Epithelial cell of umbilical artery (primary cell): ENCODE measurements at places on chromosomes 1 and 21. TPM values are rescaled to one million over a fixed set of nuclear protein-coding genes. Genes with fewer than 3 reads are reported as not detected.

Gene WNT4
- total RNA-seq: under 0.01 and 0.15 TPM in 2 replicates

Gene PDZK1
- not detected in 2 replicates for total RNA-seq

Gene GPR25
- not detected in 2 replicates for total RNA-seq

Gene LIPI
- not detected in 2 replicates for total RNA-seq

Gene LCE2B
- total RNA-seq: not detected in 2 replicates

Gene TRIM45
- 1.4 and 3.2 TPM in 2 replicates for total RNA-seq

Gene WDR47
- total RNA-seq: 14.3 and 22.2 TPM in 2 replicates

Gene POU3F1
- total RNA-seq: not detected in 2 replicates

Gene IKBKE
- total RNA-seq: 15.6 and 19.0 TPM in 2 replicates

Gene CR1
- not detected in 2 replicates for total RNA-seq

Gene FAM43B
- not detected in 2 replicates for total RNA-seq

Gene CD1B
- not detected in 2 replicates for total RNA-seq

Gene GNG12
- total RNA-seq: 143 and 203 TPM in 2 replicates

Gene INSRR
- total RNA-seq: not detected in 2 replicates

Gene PAQR6
- under 0.01 and 0.15 TPM in 2 replicates for total RNA-seq

Gene DISP1
- 0.97 and 1.4 TPM in 2 replicates for total RNA-seq

Gene BCAN
- total RNA-seq: 0.15 TPM in 1 of 2 replicates, not detected in the other

Gene CLCNKB
- total RNA-seq: not detected in 2 replicates

Gene NUDT17
- total RNA-seq: 2.1 and 2.9 TPM in 2 replicates

Gene GPR37L1
- not detected in 2 replicates for total RNA-seq

Gene C1orf185
- total RNA-seq: not detected in 2 replicates

Gene EPHA10
- total RNA-seq: not detected in 2 replicates

Gene COL9A2
- total RNA-seq: under 0.01 and 0.61 TPM in 2 replicates

Gene NPPB
- not detected in 2 replicates for total RNA-seq

Gene KIF17
- 0.15 and 0.32 TPM in 2 replicates for total RNA-seq

Gene UTP11
- 57.8 and 84.5 TPM in 2 replicates for total RNA-seq

Gene GNG4
- not detected in 2 replicates for total RNA-seq

Gene KCNT2
- total RNA-seq: under 0.01 and 0.91 TPM in 2 replicates

Gene S100A12
- not detected in 2 replicates for total RNA-seq

Gene CFAP298
- total RNA-seq: 25.3 and 34.8 TPM in 2 replicates

Gene DISC1
- total RNA-seq: 7.8 and 13.1 TPM in 2 replicates

Gene CLDN14
- 4.2 and 6.2 TPM in 2 replicates for total RNA-seq

Gene CAP1
- total RNA-seq: 377 and 431 TPM in 2 replicates

Gene LRRN2
- not detected in 2 replicates for total RNA-seq

Gene CD247
- not detected in 2 replicates for total RNA-seq

Gene FCGR1A
- not detected in 2 replicates for total RNA-seq

Gene HJV
- not detected in 2 replicates for total RNA-seq

Gene LYPLAL1
- 13.3 and 44.7 TPM in 2 replicates for total RNA-seq

Gene CD53
- 0.97 and 2.4 TPM in 2 replicates for total RNA-seq

Gene CTSS
- total RNA-seq: 31.9 and 37.0 TPM in 2 replicates

Gene OR2G6
- not detected in 2 replicates for total RNA-seq

Gene NTNG1
- total RNA-seq: 0.15 and 0.32 TPM in 2 replicates

Gene TMEM82
- not detected in 2 replicates for total RNA-seq

Gene CDCA8
- 12.0 and 15.3 TPM in 2 replicates for total RNA-seq

Gene FAM72B
- total RNA-seq: 2.9 and 4.0 TPM in 2 replicates

Gene FCER1G
- total RNA-seq: not detected in 2 replicates

Gene DPT
- not detected in 2 replicates for total RNA-seq

Gene GBP6
- not detected in 2 replicates for total RNA-seq

Gene RPE65
- total RNA-seq: not detected in 2 replicates

Gene MATN1
- under 0.01 TPM in 1 of 2 replicates, not detected in the other for total RNA-seq
